ENCODE measurements at places on chromosomes 13 and 19.

DNA sequence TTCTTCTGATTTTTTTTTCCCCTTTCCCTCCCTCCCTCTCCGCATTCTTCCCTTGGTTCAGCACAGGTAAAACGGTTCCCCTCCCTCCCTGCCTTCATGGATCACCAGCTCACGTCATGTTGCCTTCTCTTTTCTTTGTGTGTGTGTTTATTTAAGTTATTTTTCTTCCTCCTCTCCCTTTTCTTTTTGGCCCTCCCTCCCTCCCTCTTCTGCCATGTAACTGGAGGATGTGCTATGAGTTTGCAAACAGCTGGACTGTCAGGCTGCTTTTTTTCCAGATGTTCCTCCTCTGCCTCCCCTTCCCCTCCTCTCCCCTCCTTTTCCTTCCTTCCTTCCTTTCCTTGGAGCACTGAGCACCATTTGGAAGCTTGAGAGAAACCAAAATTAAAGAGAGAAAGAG lies 2.0 kb downstream of the LENG9 start:
- no peak for DNase-seq

DNA sequence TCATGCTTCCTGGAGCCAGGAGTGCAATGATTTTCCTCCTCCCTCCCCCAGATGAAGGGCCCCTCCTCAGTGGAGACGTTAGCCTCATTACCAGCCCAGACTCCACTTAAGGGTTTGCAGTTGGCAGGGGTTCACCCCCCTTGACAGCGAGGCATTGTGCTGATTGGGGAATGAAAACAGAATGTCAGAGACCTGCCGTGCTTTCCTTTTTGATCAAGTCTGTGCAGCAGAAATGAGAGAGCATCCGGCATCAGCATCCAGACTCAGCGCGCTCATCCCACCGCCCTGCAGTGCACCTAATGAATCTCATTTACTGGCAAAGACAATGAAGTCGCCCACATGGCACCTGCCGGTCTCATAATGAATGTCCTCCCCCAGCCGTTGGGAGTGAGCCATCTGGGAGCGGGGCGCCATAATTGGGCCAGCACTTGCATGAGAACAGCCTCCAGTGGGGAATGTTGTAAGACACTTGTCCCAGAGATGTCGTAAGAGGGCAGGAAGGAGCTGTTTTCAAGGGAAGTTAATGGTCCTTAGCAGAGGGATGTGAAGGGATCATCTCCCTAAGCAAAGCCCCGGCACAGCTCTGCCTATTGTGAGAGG lies 98.3 kb upstream of the UQCRFS1 start:
- peak; percentile 86 for DNase-seq

- DNase-seq, result no peak
These were observed 25.9 kb downstream of the ACSBG2 start for GRCh38 chr19:6161271-6161850.

DNA sequence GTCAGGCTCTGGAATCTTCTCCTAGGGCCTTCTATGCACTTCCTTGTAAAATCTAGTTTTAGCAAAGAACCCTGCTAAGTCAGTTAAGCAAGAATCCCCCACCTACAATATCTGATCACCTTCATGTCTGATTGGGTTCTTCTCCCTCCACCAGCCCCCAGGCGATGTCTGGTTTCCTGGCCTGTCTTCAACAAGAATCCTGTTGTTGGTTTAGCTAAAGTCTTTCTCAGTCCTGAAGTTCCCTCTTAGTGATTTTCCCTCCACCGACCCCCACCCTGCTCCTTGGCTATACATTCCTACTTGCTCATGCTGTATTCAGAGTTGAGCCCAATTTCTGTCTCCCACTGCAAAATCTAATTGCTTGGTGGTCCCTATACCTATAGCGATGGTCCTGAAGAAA lies 35.2 kb upstream of the SLC46A3 start:
- no peak for DNase-seq

- no peak for DNase-seq
These were observed 857 bp upstream of the MAP2K7 start for GRCh38 chr19:7902796-7903243.

GRCh38 chr19:7461841-7462629 lies 26.8 kb downstream of the PEX11G start:
- no peak for DNase-seq

GRCh38 chr19:56211718-56212117 lies 9.6 kb downstream of the ZSCAN5C start:
- DNase-seq, result no peak

DNA sequence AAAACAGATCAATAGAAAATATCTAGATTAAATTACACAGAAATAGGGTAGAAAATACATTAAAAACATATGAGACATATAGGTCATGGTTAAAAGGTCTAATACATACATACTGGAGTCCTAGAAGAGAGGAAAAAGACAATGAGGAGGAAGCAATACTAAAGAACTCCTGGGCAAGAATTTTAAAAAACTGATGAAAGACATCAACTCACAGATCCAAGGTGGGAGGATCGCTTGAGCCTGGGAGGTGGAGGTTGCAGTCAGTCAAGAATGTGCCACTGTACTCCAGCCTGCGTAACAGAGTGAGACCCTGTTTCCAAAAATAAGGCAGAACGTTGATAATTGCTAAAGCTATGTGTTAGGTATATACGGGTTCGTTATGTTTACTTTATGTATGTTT lies 5.4 kb upstream of the KASH5 start:
- DNase-seq, result no peak

GRCh38 chr19:41570639-41571112 lies 5.3 kb upstream of the CEACAM21 start:
- DNase-seq, result peak; percentile 63

DNA sequence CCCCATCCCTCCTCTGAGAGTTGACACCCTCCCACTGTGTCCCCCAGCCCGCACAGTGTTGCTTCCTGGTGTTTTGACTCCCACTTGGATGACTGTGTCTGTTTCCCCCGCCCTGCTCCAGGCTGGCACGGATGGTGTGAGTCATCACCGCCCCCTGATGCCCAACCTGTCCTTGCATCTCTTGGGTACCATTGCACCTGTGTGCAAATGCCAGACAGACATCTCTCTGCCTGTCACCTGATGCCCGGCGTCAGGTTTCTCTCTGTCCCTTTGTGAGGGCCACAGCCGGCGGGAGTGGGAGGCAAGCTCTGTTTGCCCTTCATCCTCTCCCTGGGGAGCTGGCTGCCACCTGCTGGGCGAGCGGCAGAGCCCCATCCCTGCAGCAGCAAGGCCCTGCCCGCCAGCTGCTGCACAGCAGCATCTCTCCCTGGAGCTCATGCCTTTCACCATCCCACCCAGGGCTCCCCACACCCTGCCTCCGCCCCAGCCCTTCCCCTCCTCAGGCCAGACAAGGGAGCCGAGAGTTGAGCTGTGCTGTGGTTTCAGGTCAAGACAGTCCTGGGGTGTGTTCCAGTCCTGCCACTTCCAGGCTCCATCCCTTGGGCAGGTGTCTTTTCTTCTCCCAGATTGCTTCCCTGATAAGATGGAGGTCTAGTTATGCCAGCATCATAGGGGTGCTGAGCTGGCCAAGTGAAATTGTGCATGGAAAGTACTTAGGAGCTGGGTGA lies 29.7 kb downstream of the NKPD1 start:
- DNase-seq, result peak; percentile 41

- DNase-seq, result no peak
These were observed 732.3 kb upstream of the MIR17HG start for GRCh38 chr13:90615236-90615635.

- DNase-seq, result no peak
These were observed 30.8 kb downstream of the TMED1 start for GRCh38 chr19:10805065-10805757.

GRCh38 chr13:113297370-113298042 lies 467 bp downstream of the LAMP1 start:
- DNase-seq, result no peak

DNA sequence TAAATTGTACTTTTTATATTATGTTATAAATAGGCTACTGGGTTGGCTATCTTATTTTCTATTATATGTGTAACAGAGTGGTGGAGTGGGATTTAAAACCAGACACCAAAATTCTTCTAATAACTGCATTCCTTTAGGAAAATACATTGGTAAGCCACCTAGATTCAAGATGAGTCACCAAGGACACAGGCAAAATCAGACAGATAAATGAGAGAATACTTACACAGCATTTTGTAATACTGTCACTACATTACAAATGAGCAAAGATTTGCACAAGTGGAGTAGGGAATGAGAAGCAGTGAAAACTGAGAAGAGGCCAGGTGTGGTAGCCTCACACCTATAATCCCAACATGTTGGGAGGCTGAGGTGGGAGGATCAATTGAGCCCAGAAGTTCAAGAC lies 6.2 kb upstream of the SPART start:
- no peak for DNase-seq

GRCh38 chr19:1259206-1259875 lies 9.8 kb upstream of the CIRBP start:
- no peak for DNase-seq

- DNase-seq, result no peak
These were observed 16.2 kb upstream of the MIR17HG start for GRCh38 chr13:91331047-91331915.

DNA sequence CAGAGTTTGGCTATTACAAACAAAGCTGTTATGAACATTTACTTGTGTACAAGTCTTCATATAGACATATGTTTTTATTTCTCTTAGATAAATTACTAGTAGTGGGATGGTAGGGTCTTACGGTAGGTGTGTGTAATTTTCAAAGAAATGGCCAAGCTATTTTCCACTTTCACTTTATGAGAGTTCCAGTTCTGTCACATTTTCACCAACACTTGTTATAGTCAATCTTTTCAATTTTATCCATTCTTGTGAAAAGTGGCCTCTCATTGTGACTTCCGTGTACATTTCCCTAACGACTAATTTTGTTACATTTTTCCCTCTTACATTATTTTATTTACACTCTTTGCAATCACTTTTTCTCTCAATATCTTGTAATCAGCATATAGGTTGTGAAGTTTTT lies 18.3 kb downstream of the MBD3L1 start:
- DNase-seq, result no peak

DNA sequence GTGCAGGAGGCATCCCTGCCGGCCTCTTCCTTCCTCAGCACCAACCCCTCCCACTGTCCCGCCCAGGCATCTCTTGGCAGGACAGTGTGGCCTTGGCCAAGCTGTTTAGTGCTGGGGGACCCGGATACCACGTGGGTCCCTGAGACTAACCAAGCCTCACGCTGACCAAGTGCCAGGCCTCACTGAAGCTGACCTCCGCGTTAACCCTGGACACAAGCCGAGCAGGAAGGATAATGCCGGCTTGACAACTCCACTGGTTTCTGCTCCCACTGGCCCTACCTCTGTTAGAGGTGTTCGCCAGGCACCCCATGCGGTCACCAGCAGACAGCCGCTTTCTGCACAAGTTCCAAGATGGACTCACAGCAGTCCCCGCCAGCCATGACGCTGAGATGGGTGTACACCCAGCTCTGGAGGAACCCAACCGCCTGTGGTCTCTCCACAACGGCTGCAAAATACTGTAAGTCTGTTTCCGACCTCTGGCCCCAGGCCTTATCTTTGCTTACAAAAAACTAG lies 12.4 kb downstream of the GRTP1 start:
- DNase-seq, result no peak
